ENCODE measurements at places on chromosomes 6 and 20.

DNA sequence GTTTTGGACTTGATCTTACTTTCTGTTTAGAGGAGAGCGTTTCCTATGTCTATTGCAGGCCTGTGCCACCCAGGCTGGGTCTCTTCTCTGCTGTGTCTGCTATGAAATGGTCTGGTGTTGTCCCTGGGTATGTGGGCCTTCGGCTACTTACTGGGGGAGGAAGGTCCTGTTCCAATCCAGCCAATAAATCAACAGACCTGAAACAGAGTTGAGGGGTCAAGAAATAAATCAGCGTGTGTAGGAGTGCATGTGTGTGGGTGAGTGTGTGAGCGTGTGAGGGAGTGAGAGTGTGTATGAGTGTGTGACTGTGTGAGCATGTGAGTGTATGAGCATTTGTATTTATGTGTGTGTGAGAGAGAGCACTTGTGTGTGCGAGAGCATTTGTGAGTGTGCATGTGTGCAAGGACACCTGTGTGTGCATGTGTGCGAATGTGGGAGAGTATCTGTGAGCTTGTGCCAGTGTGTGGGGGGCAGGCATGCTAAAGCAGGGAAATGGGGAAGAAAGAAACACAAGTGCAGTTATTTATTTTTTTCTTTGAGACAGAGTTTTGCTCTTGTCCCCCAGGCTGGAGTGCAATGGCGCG is 86.3 kb upstream of the PMEPA1 start:
- peaks cover 46% of the 10 kb centered on the region for H3K27me3 ChIP-seq
- no peak for DNase-seq
- peaks cover 6% of the 10 kb centered on the region for H3K4me1 ChIP-seq
- H3K27ac ChIP-seq: no peak overlapping the region

- no peak overlapping the region for H3K27ac ChIP-seq
- peaks cover 6% of the 10 kb centered on the region for H3K36me3 ChIP-seq
- H3K27me3 ChIP-seq: no peaks in the 10 kb centered on the region
- no peak overlapping the region for H3K4me3 ChIP-seq
Measured at GRCh38 chr6:143501851-143502250, 9.7 kb downstream of the FUCA2 start.

DNA sequence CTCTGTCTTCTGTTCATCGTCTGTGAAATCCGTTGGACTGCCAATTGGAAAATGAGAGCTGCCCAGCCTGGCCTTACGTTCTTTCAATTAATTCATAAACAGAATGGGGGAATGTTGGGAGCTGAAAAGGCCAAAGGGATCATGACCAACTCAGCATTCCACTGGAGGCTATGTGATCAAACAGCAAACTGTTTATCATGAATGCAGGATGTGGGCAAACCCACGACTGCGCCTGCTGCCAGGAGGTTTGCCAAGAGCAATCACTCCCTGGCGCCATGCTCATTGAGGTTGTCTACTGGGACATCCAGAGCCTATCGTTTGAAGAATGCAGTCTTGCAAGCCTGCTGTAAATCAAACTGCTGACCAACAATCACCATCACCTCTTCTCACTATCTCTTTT is 9.3 kb upstream of the FKBP1A start:
- no peaks in the 10 kb centered on the region for H3K36me3 ChIP-seq
- DNase-seq: peak; percentile 47
- no peak overlapping the region for H3K27ac ChIP-seq
- peaks cover 4% of the 10 kb centered on the region for H3K4me1 ChIP-seq

DNA sequence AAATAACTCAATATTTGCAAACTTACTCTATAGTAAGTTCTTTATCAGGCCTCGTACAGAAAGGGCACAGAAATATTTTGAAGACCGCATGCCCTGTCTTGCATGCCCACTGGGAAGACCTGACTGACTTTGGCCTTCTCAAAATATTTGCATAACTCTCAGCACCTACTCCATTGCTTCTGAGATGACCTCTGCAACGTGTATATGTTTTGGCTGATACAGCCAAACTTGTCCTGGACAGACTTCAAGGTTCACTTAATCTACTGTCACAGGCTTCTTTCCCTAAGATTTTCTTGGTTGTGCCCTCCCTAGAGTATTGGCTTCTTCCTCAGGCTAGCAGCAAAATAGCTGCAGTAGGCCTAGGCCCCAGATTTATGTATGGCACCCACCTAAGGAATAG is 21.5 kb upstream of the SERINC3 start:
- no peak overlapping the region for H3K4me3 ChIP-seq
- no peak for DNase-seq
- no peaks in the 10 kb centered on the region for H3K36me3 ChIP-seq

DNA sequence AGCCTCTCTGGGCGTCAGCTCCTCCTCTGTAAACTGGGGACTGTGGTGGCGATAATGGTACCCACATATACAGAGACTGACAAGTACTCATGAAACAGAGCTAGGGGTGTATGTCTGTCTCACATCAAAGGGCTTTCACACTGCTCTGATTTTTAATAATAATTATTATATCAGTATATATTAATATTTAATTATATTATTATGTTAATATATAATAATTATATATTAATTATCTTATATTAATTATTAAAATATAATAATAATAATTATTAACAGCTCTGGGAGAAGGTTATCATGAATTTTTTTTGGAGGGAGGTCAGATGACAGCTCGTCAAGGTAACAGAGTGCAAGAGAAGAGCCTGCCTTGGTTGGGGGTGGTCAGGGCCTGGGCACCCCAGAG is 173.6 kb downstream of the NRN1 start:
- no peak overlapping the region for H3K4me3 ChIP-seq
- DNase-seq: no peak
- no peak overlapping the region for H3K27ac ChIP-seq
- no peaks in the 10 kb centered on the region for H3K4me1 ChIP-seq
- H3K27me3 ChIP-seq: no peaks in the 10 kb centered on the region

DNA sequence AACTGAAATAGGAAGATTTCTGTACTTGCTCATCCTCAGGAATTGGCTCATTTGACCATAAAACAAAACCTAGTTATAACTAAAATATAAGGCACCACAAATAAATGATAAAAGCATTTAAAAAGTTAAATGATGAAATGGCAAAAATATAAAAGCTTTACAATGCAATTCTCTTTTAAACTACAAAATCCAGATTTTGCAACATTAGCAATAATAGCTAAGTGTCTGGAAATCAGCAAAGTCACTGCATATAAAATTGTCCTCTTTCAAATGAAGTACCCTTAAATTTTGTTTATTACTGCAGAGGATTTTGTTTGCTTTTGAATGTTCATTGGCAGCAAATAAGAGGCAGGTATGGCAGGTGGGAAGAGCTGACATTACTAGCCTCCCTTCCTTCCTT is 270.4 kb upstream of the RSPO3 start:
- no peaks in the 10 kb centered on the region for H3K36me3 ChIP-seq
- H3K27me3 ChIP-seq: no peaks in the 10 kb centered on the region
- H3K4me3 ChIP-seq: no peak overlapping the region
- DNase-seq: no peak
- H3K27ac ChIP-seq: no peak overlapping the region

GRCh38 chr6:145814501-145815308 is at the start of gene FBXO30:
FBXO30 (minus strand) TSS chr6:145814795; CDS start chr6:145806405, 8,390 bp downstream.
- peak; percentile 91 for DNase-seq
- H3K27me3 ChIP-seq: no peaks in the 10 kb centered on the region
- H3K4me3 ChIP-seq: peak within 1 kb of the TSS; percentile 93
- peak within 1 kb of the TSS; percentile 87 for H3K27ac ChIP-seq

DNA sequence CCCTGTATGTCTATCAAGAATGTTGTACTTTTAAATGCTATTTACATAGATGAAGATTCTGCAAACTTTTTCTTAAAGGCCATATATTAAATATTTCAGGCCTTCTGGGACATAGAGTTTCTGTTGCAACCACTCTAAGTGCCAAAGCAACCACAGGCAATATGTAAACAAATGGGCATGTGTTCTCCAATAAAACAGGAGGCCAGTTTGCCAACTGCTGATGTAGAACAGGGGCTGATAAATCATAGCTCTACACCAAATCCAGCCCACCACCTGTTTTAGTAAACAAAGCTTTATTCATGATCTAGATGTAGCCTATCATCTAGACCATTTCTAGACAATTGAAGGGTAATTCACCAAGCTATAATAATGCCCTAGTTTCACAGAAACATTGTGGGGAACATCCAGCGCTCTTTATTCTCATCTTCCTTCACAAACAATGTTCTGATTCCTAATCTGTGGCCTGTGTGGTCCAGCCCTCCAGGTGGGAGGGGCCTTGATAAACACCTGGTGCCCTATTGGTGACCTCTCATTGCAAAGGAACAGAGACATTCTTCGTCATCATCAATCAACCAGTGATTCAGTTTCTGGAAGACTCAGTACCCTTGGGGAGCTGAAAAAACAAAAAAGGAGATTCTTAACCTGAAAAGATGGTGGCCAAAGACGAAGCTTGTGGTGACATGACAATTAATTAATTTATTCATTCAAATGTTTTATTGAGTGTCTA is 80.2 kb downstream of the PREP start:
- no peak overlapping the region for H3K27ac ChIP-seq
- peaks cover 6% of the 10 kb centered on the region for H3K4me1 ChIP-seq
- no peaks in the 10 kb centered on the region for H3K27me3 ChIP-seq
- H3K36me3 ChIP-seq: peaks cover 40% of the 10 kb centered on the region

GRCh38 chr6:7247179-7247456 is 65.9 kb downstream of the SSR1 start:
- H3K4me1 ChIP-seq: peaks cover 7% of the 10 kb centered on the region
- H3K36me3 ChIP-seq: peaks cover 50% of the 10 kb centered on the region
- H3K27me3 ChIP-seq: no peaks in the 10 kb centered on the region
- H3K27ac ChIP-seq: no peak overlapping the region
- no peak for DNase-seq

DNA sequence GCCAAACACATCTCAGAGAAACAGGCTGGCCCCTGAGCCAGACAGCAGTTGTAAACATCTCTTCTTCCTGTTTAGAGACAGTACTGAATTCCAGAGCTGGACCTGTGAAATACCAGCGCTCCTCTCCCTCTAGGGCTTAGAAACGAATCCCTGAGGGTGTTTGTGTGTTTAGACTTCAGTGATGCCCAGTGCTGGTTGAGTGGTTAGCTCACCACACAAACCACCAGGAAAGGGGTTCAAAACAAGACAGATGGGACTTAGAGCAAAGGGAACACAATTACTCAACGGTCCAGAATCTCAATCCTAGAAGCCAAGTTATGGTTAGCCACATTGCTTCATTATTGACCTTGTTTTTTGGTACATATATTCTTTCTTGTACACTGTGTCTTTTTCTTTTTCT is 108.7 kb upstream of the TMEM170B start:
- no peaks in the 10 kb centered on the region for H3K36me3 ChIP-seq
- peak; percentile 95 for DNase-seq
- no peak overlapping the region for H3K4me3 ChIP-seq
- H3K27ac ChIP-seq: peak overlapping the region; percentile 95

DNA sequence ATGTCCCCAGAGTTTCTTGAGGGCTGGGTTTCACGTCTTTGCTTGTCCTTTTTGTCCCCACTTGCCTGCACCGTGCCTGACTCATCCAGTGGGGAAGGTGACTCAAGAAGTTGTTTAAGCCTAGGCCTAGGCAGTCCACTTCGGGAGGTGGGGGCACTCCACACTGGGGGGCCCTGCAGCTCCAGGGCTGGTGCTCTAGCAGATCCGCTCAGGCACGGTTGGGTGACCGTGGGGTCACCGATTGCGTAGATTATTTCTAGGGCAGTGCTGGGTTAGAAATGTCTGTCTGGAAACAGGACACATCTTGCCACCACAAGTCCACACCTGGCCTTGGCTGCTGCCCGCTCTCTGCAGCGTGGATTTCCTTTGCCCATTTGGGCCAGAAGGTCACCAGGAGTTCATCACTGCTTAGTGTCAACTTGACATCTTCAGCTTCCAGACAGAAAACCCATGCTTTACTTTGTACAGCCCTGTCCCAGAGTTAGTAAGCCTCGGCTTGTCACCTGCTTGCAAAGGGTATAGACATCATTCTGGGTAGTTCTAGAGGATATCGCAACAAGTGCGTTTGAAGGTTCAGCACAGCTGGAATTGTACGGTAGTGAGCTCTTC is 13.6 kb upstream of the C20orf144 start:
- H3K27me3 ChIP-seq: no peaks in the 10 kb centered on the region
- peaks cover 24% of the 10 kb centered on the region for H3K36me3 ChIP-seq
- H3K27ac ChIP-seq: no peak overlapping the region
- H3K4me1 ChIP-seq: peaks cover 19% of the 10 kb centered on the region

DNA sequence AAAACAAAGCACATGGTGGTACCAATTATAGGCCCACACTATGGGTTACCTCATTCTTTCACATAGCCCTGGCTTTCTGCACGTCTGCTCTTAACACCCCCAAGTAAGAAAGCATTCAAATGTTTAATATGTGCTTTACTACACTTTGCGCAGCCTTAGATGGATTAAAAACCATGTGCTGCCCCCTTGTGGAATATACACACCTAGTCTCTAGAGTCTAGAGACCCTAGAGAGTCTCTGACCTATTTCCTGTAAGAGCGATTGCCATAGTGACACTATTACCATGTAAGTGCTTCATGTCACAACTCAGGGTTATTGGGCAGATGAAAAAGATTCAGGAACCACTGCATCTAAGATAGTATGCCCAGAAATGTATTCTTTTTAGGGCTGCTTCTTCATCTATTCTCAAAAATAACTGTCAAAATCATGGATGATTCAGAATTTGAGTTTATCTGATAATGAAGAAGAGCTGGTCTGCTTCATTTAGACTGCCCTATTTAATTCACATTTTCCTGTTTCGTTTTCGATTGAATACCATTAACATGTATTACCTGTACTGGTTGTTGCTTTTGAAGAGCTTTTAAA is 186.3 kb downstream of the ADGB start:
- no peaks in the 10 kb centered on the region for H3K27me3 ChIP-seq
- H3K4me3 ChIP-seq: no peak overlapping the region
- DNase-seq: peak; percentile 59
- no peak overlapping the region for H3K27ac ChIP-seq

DNA sequence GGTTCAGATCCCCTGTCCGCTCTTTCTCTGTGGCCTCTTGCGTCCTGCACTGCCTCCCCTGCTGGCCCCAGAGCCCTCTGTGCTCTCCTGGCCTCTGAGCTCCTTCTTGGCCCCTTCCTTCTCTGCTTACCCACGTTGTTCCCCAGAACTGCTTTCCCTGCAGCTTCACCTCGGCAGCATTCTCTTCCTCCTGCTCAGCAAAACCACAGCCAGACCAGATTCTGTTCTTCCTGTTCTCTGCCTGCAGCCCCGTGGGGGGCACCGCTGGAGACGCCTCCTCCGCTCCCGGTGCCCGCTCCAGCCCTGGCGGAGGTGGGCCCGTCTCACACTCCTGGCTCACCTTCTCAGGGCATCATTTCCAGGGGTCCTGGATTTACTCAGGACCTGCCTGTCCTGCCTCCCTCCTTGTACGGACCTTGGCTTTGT is 59.7 kb downstream of the TCP11 start:
- H3K27ac ChIP-seq: peak overlapping the region; percentile 63
- DNase-seq: no peak
- peaks cover 26% of the 10 kb centered on the region for H3K4me1 ChIP-seq
- H3K27me3 ChIP-seq: no peaks in the 10 kb centered on the region
- H3K36me3 ChIP-seq: peaks cover 82% of the 10 kb centered on the region

GRCh38 chr20:48799328-48800105 is 28.3 kb downstream of the PREX1 start:
- H3K36me3 ChIP-seq: no peaks in the 10 kb centered on the region
- no peak overlapping the region for H3K4me3 ChIP-seq
- no peak for DNase-seq
- H3K27me3 ChIP-seq: no peaks in the 10 kb centered on the region
- H3K27ac ChIP-seq: no peak overlapping the region
